GM12878 (cell line): ENCODE measurements at places on chromosomes 16 and 17. TPM values are rescaled to one million over a fixed set of nuclear protein-coding genes. Genes with fewer than 3 reads are reported as not detected.

PIPOX gene
- total RNA-seq = 1.1 and 1.7 TPM in 2 replicates

GALR2 gene
- 0.24 TPM in 1 of 2 replicates, not detected in the other for total RNA-seq

ACE gene
- total RNA-seq = 0.08 and 0.46 TPM in 2 replicates

GRCh38 chr17:49363251-49363650 is 1.2 kb upstream of the ZNF652 start:
- no peaks in the 10 kb centered on the region for H3K27me3 ChIP-seq
- H3K4me3 ChIP-seq = no peak overlapping the region
- H3K4me1 ChIP-seq = peaks cover 10% of the 10 kb centered on the region
- no peaks in the 10 kb centered on the region for H3K36me3 ChIP-seq
- no peak for DNase-seq

- no peaks in the 10 kb centered on the region for H3K27me3 ChIP-seq
- no peaks in the 10 kb centered on the region for H3K36me3 ChIP-seq
- DNase-seq = no peak
- no peak overlapping the region for H3K27ac ChIP-seq
- H3K4me3 ChIP-seq = no peak overlapping the region
Observed at GRCh38 chr17:30366536-30366935, 12.2 kb upstream of the CPD start.
